Putamen (tissue), 1 donor: ENCODE measurements at places on chromosomes 7 and 10.

- no peak for DNase-seq
These were observed 22.2 kb upstream of the SRGN start for GRCh38 chr10:69065406-69066361.

DNA sequence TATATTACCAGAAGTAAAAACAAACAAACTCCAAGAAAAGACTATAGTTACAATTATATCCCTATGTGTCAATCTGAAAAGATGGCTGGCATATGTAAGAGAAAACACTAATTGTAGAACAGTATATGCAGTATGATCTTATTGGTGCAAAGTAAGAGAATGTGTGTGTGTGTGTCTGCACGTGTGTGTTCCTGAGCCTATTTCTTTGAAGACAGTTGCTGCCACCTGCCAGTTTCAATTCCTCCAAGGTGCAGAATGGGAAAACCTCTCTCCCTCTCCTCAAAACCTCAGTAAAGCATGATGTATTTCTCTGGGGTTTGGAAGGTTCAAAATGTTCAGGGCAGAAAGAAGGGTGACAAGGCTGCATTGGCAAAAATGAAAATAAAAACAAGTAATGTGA, 8.8 kb upstream of the SFTPA1 start:
- no peak for DNase-seq

DNA sequence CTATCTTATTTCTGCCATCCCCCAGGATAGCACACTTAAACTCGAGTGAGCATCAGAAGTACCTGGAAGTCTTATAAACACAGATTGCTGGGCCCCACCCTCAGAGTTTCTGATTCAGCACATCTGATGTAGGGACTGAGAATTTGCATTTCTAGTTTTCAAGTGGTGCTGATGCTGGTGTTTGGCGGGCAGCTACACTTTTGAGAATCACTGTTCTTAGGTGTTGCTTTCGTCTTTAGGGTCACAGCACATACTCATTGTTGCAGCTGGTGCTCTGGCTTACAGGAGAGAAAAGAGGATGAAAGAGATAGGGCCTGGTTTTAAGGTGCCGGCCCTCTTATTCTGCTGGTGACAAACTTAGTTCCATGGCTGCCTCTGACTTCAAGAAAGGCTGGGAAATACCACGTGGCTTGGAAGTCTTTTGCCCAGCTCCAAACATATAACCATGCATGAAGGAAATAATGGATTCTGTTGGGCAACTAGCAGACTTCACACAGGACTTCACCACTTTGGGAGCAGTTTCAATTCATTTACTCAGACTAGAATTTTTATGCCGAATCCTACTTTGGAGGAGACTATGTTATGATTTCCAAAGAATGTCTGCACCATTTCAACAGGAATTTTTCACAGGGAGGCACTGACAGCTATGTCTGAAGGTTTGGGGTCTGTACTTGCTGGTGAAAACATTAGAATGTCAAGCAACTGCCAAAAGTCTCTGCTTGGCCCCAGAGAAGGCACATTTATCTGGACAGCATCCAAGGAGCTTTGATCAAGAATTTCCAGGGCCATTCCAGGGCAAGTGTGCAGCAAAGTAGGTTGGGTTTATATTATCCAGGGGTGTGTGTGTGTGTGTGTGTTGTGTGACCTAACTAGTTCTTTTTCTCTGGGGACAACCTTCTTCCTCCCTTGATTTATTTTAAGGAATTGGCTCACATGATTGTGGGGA, 6.9 kb upstream of the MINDY4 start:
- no peak for DNase-seq

DNA sequence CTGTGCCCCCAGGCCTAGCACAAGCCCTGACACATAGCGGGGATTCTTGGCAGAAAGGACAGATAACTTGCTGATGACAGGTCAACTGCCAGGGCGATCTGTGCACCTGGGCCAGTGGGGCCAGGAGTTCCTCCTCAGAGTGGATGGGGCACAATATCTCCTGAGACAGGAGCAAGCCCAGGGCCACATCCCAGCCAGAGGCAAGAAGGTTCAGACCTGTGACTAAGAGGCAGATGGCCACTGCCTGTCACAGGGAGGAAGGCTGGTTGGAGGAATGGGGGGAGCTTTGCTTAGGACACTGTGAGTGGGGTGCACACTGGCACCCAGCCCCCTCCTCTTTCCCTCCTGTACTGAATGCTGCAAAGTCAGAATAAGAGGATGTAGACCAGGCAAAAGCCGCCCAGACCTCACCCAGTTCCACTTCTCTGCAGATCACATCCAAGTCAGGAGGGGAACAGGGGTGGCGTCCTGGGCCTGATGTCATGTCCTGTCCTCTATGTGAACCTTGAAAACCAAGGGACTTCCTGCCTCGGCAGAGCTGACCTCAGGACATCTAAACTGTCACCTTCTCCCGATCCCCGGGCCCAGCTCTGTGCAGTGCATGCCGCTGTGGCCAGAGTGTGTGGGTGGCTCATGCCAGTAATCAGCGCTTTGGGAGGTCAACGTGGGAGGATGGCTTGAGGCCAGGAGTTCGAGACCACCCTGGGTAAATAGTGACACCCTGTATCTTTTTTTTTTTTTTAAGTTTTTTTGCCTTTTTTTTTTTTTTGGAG, 1.3 kb downstream of the GUSB start:
- DNase-seq = no peak

DNA sequence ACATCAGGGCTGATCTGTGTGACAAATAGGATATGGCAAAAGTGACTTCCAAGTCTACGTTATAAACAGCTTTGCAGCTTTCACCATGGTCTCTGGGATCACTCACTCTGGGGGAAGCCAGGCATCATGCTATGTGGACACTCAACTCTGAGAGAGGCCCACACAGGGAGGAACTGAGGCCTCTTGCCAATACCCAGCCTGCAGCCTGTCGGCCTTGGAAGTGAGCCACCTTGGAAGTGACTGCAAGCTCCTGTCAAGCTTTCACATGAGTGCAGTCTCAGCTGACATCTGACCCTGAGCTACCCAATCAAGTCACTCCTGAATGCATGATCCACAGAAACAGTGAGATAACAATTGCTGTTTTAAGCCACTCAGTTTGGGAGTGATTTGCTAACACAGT, 56.5 kb downstream of the MMRN2 start:
- peak; percentile 42 for DNase-seq

DNA sequence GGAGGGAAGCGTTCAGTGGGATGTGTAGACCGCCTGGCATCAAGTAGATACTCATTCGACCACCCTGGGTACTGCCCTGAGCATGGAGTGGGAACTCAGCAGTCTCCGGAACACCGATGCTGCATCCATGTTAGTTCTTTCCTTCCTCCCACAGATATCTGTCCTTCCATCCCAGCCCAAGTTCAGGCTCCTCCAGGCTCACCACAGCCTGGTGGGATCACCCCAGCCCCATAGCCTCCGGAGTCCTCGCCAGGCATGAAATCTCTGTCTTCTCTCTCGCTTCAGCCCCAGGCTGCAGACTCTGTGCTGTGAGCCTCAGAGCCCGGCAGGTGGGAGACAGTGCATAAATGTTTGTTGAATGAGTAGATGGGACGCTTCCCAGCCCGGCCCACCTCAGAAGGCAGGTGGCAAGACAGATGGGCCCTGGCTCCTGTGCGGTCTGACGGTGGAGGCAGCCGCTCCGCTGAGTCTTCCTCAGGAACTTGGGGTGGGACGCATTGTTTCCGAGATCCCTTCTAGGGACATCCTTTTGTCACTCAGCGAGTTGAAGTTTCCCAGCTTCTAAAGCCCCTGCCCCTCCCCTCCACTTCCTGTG, 42.9 kb downstream of the ELFN1 start:
- no peak for DNase-seq

DNA sequence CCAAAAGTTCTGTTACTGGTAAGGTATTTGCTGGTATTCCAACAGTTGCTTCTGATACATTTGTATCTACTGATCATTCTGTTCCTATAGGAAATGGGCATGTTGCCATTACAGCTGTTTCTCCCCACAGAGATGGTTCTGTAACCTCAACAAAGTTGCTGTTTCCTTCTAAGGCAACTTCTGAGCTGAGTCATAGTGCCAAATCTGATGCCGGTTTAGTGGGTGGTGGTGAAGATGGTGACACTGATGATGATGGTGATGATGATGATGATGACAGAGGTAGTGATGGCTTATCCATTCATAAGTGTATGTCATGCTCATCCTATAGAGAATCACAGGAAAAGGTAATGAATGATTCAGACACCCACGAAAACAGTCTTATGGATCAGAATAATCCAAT, 131.0 kb downstream of the AASS start:
- DNase-seq = no peak

DNA sequence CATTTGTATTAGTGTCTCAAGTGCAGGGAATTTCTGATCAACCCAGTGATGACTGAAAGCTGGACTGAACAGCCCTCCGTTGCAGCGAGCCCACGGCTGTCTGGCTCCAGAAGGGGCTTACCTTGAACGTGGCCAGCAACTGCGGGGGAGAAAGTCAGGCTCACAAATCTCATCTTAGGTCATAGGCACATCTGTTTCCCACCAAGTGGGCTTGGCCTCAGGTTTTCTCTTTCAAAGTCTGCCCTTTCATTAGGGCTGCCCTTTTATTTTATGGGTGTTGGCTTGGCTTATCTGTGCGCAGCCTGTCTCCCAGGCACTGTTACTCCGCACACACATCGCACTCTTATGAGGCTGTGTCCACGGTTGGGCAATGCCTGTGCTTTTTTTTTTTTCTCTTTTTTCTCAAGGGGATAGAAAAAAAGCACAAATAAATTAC, 178.0 kb downstream of the JCAD start:
- DNase-seq = no peak
